Hair follicle dermal papilla cell (primary cell): ENCODE measurements at places on chromosomes 3 and 15. TPM values are rescaled to one million over a fixed set of nuclear protein-coding genes. Genes with fewer than 3 reads are reported as not detected.

The TERC gene
- 104 and 183 TPM in 2 replicates for total RNA-seq

The NOX5 gene
- total RNA-seq = 0.49 and 0.65 TPM in 2 replicates

The CHRM5 gene
- under 0.01 TPM in 1 of 2 replicates, not detected in the other for total RNA-seq

The ZPLD1 gene
- total RNA-seq = not detected in 2 replicates

The HYAL3 gene
- total RNA-seq = 2.1 and 3.8 TPM in 2 replicates

The NAALADL2 gene
- 19.9 and 30.5 TPM in 2 replicates for total RNA-seq

The NR2E3 gene
- 0.16 TPM in 1 of 2 replicates, not detected in the other for total RNA-seq

The ISY1 gene
- 24.5 and 29.1 TPM in 2 replicates for total RNA-seq

The CCNL1 gene
- 183 and 215 TPM in 2 replicates for total RNA-seq

The MNS1 gene
- 0.73 and 0.81 TPM in 2 replicates for total RNA-seq

The ADAMTS17 gene
- total RNA-seq = 0.16 and 0.24 TPM in 2 replicates

The CCR3 gene
- not detected in 2 replicates for total RNA-seq

The STRIT1 gene
- total RNA-seq = not detected in 2 replicates

The ACAA1 gene
- total RNA-seq = 19.4 and 22.9 TPM in 2 replicates

The ASB14 gene
- not detected in 2 replicates for total RNA-seq

The COL7A1 gene
- 57.8 and 66.9 TPM in 2 replicates for total RNA-seq

The LIPH gene
- total RNA-seq = 0.65 TPM in 1 of 2 replicates, not detected in the other

The CD96 gene
- total RNA-seq = not detected in 2 replicates

The RAB5A gene
- total RNA-seq = 55.4 and 81.3 TPM in 2 replicates

The GABRR3 gene
- not detected in 2 replicates for total RNA-seq

The CP gene
- total RNA-seq = 0.61 and 4.1 TPM in 2 replicates

The ZNF660 gene
- total RNA-seq = 1.7 and 3.9 TPM in 2 replicates

The PATL2 gene
- total RNA-seq = 0.61 and 0.81 TPM in 2 replicates

The GOLGA6B gene
- total RNA-seq = not detected in 2 replicates

The ARL13B gene
- total RNA-seq = 13.6 and 14.5 TPM in 2 replicates

The TNFSF10 gene
- total RNA-seq = 2.7 and 2.8 TPM in 2 replicates

The GPR15 gene
- total RNA-seq = not detected in 2 replicates
